ENCODE measurements at places on chromosomes 7 and 10.

DNA sequence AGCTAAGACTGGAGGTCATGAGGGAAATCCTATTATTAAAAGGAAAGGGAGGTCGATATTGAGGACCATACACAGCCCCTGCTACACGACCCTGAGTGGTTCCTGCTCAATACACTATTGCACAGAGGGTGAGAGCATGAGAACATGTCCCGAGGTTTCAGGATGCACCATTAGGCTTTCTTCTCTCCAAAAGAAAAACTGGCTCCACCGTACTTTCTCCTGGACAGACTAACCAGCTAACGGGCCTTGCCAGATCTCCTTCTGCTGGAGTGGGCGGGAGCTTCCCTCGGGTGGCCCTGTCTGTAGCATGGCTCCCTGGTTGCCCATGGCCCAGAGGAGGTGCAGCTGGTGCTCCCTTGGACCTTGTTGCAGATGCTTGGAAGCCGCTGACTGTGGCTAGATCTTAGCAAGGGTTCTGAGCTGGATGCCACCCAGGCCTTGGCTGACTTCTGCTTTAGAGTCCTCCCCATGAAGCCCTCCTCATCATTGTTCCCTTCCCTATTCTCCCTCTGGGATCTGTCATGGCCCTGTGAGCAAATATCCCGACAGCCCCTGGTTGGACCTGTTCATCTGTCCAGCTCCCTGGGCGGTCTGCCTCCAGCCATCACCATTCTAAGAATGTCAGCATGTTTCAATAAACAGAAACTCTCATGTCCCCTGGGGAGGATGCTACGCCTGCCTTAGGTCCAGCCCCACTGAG lies 52.9 kb upstream of the SHH start:
- DNase-seq = no peak

- no peak for DNase-seq
Measured at GRCh38 chr10:35307297-35307696, 29.0 kb upstream of the CCNY start.

DNA sequence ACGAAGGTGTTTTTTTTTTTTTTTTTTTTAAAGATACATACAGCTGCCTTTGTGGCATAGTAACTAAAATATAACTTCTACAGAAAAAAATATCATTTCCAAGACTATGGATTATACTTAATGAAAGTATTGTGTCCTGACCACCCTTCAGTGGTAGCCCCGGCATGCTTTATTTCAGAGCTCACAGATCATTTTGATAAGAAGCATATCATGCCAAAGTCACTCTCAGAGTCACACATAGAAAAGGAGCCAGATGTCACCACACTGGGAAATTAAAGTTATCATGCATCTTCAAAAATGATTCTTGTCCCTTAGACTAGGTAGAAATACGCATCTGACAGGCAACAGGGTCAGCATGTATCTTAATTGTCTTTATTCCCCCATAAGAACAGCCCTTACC lies 3.0 kb downstream of the ADARB2 start:
- no peak for DNase-seq

GRCh38 chr10:84944187-84944586 lies 615.8 kb downstream of the CCSER2 start:
- no peak for DNase-seq

DNA sequence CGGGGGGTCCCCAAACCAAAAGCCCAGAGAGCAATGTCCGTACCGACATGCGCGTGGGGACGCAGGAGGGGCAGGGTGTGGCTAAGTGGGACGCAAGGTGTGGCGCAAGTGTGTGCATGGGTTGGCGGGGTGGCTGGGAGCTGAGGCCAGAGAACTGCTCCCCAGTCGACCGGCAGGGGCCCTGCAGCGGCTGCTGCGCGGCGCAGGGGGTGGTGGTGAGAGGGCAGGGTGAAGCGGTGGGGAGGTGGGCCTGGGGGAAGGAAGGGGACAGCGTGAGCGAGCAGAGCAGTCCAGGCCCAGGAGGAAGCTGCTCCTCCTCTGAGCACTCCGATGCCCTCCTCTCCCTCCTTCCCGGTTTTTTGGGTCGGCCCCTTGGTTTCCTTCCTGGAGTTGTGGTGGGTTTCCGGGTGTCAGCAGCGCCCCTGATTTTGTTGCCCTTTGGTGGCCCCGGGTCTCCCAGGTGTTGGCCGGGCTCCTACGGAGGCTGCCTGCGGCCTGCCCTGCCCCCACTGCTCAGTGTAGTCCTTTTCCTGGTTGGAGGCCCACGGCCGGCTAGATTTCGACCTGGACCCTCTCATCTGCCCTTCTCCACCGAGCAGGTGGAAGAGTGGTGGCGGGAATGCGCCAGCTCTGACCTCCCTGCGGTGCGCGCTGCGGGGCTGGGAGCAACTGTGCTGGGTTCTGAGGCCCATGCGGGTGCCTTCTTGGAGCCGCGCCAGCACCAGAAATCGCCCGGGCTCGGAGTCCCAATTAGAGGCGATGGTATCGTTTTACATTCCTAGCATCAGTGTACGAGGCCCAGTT lies 40.5 kb upstream of the COMTD1 start:
- DNase-seq = no peak

DNA sequence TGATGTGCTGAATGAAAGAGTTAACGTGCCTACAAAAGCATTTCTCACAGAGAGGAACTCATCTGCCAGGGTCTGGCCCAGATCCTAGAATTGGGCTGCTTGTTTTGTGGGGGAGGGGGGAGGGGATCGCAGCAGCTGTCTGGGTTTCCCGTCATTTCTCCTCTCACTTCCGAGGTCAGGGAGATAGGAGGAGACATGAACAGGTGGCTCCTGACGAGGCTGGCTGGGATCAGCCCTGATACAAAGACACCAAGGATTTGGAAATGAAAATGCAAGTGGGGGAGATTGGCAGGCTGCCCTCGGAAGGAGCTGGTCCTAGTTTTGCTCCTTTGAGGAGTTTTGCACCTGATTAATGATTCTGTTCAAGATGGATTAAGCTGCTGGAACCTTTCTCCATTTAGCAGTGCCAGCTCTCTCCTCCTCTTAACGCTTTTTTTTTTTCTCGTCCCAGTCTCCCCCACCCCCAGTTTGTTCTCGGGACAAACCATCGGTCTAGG lies 86.8 kb upstream of the KMT2C start:
- no peak for DNase-seq

DNA sequence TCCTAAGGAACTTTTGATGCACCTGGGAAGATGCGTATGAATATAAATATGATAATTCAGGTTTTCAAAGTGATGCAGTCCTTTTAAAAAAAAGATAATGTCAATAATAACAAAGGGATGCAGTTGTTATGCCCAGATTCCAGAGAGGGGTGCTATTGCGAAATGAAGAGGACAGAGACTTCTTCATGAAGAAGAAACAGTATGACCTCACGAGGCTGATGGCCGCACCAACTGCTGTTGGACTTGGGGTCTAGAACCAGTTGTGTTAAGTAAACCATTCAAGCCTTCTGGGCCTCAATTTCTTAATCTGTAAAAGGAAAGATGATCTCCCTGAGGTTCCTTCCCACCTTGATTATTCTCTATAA lies 55.1 kb downstream of the LYZL2 start:
- no peak for DNase-seq

GRCh38 chr10:87696922-87697745 lies 37.5 kb downstream of the PAPSS2 start:
- no peak for DNase-seq

DNA sequence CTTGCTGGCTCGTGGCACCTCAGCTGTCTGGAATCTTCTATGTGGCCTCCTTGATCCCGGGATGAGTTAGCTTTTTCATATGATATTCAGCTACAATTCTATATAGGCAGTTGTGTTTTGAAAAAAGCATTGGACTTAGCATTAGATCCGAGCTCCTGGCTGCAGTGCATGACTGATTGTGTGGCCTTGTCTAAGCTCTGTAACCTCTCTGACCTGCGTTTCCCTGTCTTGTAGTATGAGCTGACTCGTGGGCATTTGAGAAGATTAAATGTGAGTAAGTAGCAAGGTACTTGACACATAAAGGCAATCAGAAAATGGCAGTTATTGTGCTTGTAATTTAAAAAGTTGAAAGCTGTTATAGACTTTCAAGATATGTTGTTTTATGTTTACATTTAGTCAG lies 85.9 kb downstream of the CCNY start:
- no peak for DNase-seq
